ENCODE measurements at places on chromosomes 4 and X.

GRCh38 chr4:148118633-148119032, 323.6 kb downstream of the NR3C2 start:
- no peak for DNase-seq

- DNase-seq: no peak
Measured at GRCh38 chr4:24417206-24417605, 167.1 kb downstream of the DHX15 start.

GRCh38 chr4:159077702-159078495, 25.0 kb upstream of the RAPGEF2 start:
- DNase-seq: no peak

GRCh38 chr4:140993370-140993769, 139.9 kb downstream of the RNF150 start:
- DNase-seq: no peak

DNA sequence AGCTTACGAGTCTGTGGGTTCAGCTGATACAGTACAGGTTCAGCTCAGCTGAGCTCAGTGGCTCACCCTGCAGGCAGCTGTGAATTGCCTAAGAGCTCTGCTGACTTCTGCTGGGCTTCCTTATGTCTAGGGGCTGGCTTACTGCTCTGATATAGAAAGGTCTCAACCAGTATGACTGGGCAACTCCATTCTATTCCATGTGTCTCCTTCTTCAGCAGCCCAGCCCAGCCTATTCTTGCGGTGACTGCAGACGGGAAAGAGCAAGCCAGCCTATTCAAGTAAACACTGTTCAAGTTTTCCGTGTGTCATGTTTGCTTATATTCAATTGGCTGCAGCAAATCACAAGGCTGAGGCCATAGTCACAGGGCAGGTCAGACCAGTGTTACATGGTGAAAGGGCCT, 615.4 kb upstream of the ZFP42 start:
- DNase-seq: no peak

GRCh38 chrX:13888284-13888683, 71.4 kb upstream of the GPM6B start:
- no peak for DNase-seq

- DNase-seq: no peak
Measured at GRCh38 chr4:78325271-78326157, 226.1 kb upstream of the ANXA3 start.

DNA sequence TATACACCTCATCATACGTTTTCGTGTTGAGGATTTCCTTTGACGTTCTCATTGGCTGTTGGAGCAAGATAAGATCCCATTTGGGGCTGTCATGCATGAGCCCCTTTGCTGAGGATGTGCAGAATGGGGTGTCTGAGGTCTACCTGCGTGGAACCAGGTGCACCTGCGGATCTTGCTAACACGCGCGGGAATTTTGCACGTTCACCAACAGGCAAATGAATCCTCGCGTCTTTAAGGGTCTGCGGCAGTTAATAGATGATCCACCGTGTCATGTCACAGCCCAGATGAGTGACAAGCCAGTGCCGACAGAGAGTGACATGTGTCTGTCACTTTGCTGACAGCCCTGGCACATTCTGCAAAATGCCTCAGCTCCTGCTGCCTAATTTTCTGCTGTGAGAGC, 56.3 kb upstream of the SHOX start:
- DNase-seq: no peak

- no peak for DNase-seq
Measured at GRCh38 chrX:1587161-1587560, 4.2 kb upstream of the AKAP17A start.

GRCh38 chrX:40050532-40050931, 47.2 kb downstream of the BCOR start:
- no peak for DNase-seq

DNA sequence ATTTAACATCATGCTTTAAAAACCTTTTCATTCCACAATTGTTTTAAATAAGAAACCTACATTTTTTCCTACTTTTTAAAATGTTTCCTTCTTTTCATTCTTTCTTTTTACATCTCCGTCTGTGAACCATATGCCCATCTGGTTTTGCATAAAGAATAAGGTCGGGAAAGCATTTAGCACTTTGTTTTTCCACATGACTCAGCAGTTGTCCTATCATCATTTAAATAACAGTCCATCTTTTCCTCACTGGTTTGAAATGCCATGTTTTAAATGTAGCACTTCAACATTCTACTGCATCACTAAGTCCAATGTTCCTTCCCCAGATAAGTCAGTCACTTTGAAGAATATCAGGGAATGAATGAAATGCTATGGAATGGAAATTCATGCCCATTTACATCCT, 128.4 kb downstream of the SH3RF1 start:
- no peak for DNase-seq

GRCh38 chr4:108116423-108117168, 52.1 kb downstream of the LEF1 start:
- no peak for DNase-seq

- DNase-seq: no peak
Measured at GRCh38 chr4:26787461-26788340, 72.9 kb upstream of the STIM2 start.

DNA sequence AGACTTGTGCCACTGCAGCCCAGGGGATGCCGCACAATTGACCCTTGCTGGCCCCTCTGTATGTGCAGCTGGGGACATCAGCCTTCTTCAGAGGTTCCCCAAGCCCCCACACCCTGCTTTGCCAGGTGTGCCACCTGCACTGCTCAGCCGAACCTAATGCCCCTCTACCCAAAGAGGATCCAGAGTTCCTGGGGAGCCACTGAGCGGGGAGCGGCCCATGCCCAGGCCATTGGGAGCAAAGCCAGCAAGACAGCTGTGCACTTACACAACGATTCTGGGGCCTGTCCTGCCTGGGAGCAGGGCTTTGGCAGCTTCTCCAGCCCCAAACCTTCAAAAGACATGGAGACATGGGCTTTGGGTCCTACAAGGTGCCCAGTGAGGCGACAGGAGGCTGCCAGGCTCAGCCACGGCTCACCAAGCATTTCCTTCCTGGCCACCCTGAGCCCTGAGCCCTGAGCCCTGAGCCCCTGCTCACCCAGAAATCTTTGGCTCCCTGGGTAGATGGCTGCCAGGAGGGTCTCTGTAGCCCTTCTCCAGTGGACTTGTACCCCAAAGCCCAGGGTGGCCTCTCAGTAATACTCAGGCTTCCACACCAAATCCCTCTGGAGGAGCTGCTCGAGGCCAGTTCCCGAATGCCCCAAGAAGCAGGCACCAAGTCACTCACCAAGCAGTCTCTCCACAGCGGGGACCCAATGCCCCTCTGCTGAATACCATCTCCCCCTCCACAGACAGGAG, 13.0 kb downstream of the PNMA6E start:
- no peak for DNase-seq

DNA sequence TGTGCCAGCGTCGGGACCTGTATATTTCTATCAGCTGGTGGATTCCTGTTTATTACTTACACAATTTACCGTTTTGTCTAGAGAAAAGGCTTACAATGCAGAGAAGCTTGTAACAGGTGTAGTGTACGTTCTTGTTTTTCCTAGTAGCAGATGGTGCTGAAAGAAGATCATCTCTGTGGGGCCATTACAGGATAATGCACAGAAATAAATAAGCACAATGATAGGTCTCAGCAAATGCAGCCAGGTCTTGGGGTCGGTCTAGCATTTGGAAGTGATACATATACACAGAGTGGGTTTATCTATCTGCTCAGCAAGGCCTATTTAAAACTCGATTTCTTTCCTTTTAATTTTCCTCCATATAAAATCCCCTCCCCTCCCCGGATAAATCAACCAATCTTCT, 180.9 kb upstream of the LCORL start:
- DNase-seq: no peak

DNA sequence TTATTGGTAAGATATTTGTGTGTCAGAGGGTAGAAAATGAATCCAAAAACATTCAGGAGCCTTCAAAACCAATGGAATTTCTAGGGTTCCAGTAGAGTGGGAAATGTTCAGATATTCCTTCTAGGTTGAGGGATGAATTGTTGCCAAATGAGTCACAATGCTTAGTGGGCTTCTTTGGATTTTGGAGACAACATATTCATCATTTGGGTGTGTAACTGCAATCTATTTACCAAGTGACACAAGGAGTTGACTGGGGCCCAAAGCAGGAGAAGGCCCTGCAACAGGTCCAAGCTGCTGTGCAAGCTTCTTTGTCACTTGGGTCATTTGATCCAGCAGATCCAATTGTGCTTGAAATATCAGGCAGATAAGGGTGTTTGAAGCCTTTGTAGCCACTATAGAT, 551.5 kb upstream of the PITX2 start:
- DNase-seq: no peak

GRCh38 chr4:20723463-20723862, 23.2 kb downstream of the PACRGL start:
- DNase-seq: no peak

- no peak for DNase-seq
Measured at GRCh38 chrX:7220121-7220520, 72.2 kb upstream of the PUDP start.

- DNase-seq: no peak
Measured at GRCh38 chr4:15370296-15370695, 57.5 kb upstream of the C1QTNF7 start.

GRCh38 chr4:138838251-138838650, 177.3 kb upstream of the NOCT start:
- DNase-seq: no peak

DNA sequence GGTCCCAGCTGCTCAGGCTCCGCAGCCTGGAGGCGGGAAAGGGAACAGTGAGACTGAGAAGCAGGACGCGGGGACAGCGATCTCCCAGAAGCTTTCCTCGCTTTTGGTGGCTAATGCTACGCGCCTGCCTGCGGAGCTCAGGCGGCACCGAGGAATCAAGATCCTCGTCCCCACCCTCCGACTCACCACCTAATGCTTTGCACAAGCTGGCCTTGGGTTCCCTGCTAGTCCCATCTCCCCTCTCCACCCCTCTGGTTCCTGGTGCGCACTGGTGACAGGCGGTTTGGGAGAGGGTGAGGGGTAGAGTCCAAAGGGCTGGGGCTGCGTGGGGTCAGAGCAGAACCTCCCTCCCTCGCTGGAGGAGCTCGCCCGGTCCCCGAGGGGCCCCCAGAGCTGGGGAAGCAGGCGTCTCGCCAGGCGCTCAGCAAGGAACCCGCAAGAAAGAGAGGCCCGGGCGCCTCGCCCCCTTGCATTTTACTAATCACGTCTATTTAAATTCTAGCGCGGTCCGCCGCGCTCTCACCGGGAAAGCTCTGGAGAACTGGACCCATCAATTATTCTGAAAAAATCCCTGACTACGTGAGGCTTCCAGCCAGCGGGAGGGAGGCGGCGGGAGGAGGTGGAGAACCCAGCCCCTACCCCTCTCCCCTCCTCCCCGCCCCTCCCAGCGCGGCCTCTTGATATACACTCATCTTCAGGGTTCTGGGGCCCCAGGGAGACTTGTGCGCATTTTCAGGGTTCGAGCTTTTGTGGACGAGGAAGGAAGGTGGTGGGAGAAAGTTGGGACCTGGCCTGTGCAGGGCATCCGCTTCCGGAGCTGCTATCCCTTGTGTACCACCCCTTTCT, 9.1 kb downstream of the POU4F2 start:
- no peak for DNase-seq

DNA sequence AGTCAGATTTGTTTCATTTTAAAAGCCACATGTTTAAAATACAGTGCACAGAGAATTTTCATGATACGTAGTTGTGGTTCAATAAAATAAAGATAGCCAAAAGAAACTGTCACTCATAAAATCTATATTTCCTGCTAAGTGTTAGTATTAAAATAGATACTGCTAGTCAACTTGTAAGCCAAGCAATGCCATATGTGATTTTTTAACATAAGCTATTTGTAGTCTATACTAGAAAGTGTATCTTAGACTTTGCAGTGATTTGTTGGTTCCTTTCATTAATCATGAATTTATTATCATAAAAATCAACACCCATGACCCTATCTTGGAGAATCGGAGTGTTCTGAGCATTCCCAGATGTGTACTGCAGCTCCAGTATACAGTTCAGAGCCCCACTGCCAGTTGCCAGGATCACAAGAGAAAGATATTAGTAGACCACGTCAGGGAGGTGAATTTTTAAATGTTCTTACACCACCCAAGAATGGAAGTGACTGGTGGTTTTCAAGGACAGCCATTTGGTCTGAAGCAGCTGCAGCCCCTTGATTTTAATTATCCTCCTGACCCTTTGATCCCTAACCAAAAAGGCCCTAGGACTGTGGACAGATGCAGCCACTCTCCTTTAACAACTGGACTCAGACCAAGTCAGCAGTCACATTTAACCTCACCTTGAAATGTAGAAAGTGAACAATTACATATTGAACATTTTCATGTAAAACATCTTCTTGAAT, 163.1 kb downstream of the PALLD start:
- no peak for DNase-seq

DNA sequence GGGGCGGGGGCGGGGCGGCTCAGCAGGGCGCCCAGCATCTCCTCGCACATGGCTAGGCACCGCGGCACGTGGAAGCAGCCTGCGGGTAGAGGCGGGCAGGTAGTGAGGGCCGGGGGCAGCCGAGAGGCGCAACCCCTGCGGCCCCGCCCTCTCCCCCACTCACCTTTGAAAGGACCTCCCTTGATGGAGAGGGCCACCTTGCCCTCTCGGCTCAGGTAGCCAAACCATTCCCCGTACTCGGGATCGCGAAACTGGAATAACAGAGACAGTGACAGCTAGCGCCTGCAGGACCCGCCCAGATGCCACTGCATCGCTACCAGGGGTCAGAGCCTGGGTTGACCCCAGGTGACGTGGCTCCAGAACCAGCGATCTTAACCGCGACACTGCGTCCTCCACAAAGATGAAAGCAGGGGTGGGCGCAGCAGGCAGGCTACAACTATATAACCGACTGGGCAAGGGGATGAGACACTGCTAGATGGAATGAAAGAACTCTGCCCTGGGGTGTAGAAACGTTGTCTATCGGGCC, 552 bp upstream of the NAA10 start:
- DNase-seq: no peak

Measured in neural crest cell (in vitro differentiated cells).